ENCODE measurements at places on chromosomes 11 and 22.

DNA sequence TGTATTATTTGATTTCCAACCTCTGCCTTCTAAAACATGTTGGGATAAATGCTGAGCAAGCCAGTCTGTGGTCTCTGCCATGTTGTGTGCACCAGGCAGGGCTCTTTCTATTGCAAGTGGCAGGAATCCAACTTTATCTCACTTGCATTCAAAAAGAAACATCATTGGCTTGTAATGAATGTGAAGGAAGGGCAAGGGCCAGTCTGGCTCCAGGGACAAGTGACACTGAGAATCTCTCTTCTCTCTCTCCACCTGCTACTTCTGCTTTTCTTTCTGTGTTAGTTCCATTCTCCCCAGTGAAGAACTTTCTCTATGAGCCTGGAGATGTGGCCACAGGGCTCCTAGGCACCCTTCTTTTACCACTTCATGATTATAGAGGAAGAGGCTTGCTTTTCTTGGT lies 329.9 kb upstream of the NCAM1 start:
- no peak for DNase-seq

DNA sequence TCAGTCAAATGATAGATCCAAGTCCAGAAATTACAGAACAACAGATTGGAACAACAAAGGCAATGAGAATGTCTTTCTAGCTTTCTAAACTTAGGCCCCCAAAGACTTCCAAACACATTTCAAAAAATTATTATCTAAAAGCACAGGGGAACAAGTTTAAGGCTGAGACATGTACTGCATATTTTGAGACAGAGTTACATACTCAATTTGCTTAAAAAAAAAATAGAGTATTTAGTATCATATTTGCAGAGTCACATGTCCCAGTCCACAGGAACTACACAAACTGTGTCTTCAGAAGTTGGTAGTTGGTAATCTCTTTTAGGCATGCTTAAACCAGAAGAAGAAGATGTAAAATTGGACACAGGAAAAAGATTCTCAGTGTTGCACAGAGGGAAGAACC lies 127.2 kb downstream of the MAML2 start:
- no peak for DNase-seq

DNA sequence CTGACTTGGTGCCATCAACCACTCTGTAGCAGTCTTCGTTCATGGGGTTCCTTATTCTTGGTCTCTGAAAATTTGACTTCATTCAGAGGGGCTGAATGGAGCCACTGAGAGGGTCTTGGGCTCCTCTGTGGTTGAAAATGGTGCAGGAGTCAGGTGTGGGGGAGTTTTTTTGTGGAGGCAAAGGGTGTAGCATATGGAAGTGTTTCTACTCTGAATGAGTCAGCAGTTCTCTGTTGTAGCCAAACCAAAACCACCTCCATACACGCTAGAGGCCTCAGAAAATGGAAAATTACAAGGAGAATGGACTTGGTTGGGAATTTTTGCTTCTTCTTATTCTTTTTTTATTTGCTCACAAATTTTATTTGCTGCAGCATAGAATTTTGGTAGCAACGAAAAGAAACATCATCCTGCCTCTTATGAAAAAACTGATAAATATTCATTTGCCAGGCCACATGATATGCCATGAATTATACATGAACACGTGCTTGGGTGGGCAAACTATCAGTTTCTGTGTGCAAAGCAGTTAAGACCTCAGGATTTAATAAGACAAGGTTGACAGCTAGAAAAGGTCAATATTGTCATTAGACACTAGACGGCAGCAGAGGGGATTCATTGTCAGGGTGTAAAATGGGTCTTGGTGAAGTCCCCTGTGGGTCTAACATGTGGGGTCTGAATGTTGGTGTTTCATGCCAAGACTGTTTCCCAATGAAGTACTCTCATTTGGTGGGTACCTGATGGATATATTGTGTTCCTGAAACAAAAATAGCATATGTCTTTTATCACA lies 111.7 kb downstream of the MYO18B start:
- DNase-seq, result no peak

- DNase-seq, result no peak
Observed at GRCh38 chr11:102620818-102621561, 4.1 kb downstream of the MMP20 start.

DNA sequence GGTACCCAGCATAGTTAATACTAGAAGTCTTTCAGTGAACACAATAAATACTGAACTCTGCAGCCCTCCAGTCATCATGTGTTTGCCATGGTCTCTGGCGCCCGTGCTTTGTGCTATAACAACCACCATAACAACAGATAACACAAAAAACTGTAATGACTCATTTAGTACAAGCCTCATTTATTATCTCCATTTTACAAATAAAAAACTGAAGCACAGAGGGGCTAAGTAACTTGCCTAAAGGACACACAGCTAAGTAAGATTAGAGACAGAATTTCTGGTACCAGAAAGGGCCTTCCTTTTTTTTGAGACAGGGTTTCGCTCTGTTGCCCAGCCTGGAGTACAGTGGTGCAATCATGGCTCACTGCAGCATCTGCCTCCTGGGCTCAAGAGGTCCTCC lies 19.5 kb downstream of the RBFOX2 start:
- no peak for DNase-seq

GRCh38 chr11:72724021-72724551 lies 28.1 kb downstream of the ARAP1 start:
- no peak for DNase-seq

- DNase-seq, result no peak
Observed at GRCh38 chr22:40414311-40414710, 43.9 kb downstream of the SGSM3 start.

DNA sequence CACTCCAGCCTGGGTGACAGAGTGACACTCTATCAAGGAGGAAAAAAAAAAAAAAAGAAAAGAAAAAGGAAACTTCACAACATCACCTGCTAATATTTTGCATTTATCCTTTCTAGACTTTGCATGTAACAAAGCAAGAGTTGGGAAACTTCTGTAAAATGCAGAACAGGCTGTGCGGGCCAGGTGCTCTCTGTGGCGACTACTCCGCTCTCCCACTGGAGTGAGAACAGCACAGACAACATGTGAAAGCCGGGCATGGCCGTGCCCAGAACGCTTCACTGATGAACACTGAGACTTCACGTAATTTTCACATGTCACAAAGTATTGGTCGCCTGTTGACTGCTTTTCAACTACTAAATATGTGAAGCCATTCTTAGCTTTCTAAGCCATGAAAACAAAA lies 15.5 kb upstream of the TESMIN start:
- DNase-seq, result no peak

GRCh38 chr22:41885116-41885515 lies 29.8 kb downstream of the SHISA8 start:
- DNase-seq, result no peak

DNA sequence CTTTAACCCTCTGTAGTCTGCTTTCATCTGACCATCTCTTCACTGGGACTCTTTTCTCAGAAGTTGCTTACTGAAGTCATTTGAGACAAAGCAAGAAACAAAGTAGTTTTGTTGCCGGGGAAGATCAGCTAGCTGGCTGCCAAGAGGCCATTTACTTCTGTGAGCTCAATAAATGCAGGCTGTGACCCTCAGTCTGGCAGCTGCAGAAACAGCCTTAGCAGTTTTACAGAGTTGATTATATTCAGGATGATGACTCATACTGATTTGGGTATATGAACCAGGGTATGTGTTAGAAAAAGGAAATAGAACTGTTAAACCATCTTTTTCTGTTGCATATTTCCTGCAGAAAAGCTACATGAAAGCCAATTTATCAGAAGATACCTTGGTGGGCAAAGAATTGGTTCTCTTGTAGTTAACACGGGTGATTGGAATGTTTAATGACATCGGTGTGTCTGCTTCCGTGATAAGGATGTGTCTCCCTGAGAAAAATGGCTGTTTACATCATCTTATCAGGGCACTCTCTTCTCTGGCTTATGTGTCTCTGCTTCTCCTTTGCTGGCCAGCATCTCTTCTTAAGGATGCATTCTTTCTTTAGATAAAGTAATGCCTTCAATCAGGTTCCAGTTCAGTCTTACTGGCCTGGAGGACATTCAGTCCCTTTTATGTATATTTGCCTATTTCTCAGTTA lies 18.5 kb downstream of the FIBIN start:
- no peak for DNase-seq

DNA sequence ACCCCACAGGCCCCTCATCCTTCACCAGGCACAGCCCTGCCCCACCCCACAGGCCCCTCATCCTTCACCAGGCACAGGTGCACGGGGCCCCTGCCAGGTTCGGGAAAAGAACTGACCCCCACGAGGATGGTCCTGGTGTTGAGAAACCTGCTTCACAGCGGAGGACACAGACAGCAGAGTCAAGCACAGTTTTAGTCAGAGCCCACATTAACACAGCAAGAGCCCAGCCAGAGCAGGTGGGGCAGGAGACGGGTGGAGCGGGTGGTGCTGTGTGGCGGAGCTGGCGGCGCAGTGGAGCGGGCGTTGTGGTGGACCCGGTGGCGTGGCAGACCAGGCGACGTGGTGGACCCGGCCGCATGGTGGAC lies 1085.5 kb downstream of the BRD1 start:
- DNase-seq, result no peak

DNA sequence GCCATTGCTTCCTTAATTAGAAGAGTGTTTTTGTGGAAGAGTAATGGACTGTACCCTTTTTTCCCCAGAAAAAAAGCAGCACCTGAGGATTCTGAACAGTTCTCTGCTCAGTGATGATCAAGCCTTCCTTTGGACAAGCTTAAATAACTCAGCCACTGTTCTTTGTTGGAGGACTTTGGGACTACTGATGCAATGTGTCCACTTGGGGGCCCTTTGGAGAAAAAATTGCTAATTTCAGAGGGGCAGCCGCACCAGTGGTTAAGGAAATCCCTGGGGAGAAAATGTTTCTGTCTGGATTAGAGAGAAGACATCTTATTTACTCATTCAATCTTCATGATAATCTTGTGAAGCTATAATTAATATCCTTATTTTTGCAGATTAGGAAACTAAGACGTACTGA lies 5.3 kb upstream of the KMT2A start:
- DNase-seq, result no peak

DNA sequence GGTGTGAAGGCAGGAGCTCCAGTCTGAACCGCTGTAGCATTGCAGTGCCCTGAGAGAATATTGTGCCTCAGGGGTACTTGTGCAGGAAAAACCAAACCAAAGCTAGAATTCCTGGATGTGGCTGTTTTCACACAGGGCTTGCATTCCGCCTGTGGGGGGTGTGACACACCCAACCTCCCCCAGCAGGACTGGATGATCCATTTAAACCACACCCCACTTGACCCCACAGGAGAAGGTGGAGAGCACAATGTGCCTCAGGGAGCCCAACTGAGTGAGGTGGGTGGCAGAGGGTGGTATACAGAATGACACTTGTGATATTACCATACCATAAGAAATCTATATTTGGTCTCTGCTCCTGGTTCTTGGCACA lies 66.9 kb upstream of the SLC22A12 start:
- DNase-seq, result no peak

- no peak for DNase-seq
Observed at GRCh38 chr11:31484497-31484896, 24.9 kb downstream of the IMMP1L start.

All from thoracic aorta (tissue), 2 donors.